Chondrocyte (in vitro differentiated cells): ENCODE measurements at places on chromosomes 1 and 21. TPM values are rescaled to one million over a fixed set of nuclear protein-coding genes. Genes with fewer than 3 reads are reported as not detected.

- H3K4me1 ChIP-seq, result no peaks in the 10 kb centered on the region
- H3K36me3 ChIP-seq, result no peaks in the 10 kb centered on the region
- H3K4me3 ChIP-seq, result no peak overlapping the region
- peaks cover 12% of the 10 kb centered on the region for H3K27me3 ChIP-seq
Observed at GRCh38 chr1:14699620-14700019, 101.1 kb downstream of the KAZN start.

GRCh38 chr1:234533034-234533891, 54.3 kb upstream of the TARBP1 start:
- no peaks in the 10 kb centered on the region for H3K27me3 ChIP-seq
- no peak overlapping the region for H3K4me3 ChIP-seq
- peaks cover 69% of the 10 kb centered on the region for H3K4me1 ChIP-seq
- no peak for DNase-seq

DNA sequence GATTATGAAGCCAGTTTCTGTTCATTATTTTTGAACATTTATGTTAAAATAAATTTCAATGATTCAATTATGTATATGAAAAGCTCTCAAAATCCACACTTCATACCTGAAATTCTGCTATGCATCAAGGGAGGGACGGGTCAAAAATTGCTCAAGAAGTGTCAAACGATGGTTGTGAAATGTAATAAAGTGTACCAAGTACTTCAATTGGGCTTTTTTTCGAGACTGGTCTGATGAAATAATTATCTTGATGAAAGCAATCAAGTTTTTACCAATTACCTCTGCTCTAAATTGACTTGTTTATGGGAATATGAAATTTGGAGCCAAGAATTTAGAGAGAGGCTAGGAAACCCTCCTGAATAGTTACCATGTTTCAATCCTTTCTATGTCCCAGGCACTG, 7.9 kb downstream of the OSCP1 start:
- H3K4me3 ChIP-seq, result no peak overlapping the region
- no peak for DNase-seq
- H3K27me3 ChIP-seq, result no peaks in the 10 kb centered on the region
- H3K36me3 ChIP-seq, result peaks cover 3% of the 10 kb centered on the region
- no peaks in the 10 kb centered on the region for H3K4me1 ChIP-seq

Gene DCST1
- total RNA-seq, result not detected in 3 replicates

GRCh38 chr1:149937759-149938158, 1.1 kb upstream of the MTMR11 start:
- no peaks in the 10 kb centered on the region for H3K27me3 ChIP-seq
- DNase-seq, result no peak
- H3K4me1 ChIP-seq, result peaks cover 51% of the 10 kb centered on the region
- peak overlapping the region; percentile 90 for H3K27ac ChIP-seq
- H3K4me3 ChIP-seq, result peak overlapping the region; percentile 94

- H3K4me1 ChIP-seq, result peaks cover 37% of the 10 kb centered on the region
- no peaks in the 10 kb centered on the region for H3K27me3 ChIP-seq
- no peak overlapping the region for H3K27ac ChIP-seq
- no peak for DNase-seq
- H3K4me3 ChIP-seq, result no peak overlapping the region
- H3K36me3 ChIP-seq, result no peaks in the 10 kb centered on the region
Observed at GRCh38 chr1:230796626-230797025, 49.4 kb downstream of the CAPN9 start.

DNA sequence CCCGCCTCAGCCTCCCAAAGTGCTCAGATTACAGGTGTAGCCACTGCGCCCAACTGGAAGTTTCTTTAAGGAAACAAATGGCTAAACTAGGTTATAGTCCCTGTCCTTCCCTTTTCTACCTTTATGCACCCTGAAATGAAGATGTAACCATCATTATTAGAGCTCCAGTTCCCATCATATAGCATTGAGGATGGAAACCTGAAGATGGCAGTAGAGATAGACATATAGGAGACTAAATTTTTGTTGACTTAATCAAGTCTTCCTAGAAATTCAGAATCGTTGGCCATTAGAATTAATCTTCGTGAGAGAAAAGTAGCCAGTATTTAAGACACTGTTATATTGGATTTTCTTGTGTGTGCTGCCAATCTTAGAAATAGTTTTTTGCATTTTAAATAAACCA, 1016.3 kb upstream of the NCAM2 start:
- no peak overlapping the region for H3K27ac ChIP-seq
- H3K36me3 ChIP-seq, result no peaks in the 10 kb centered on the region
- no peaks in the 10 kb centered on the region for H3K4me1 ChIP-seq
- H3K27me3 ChIP-seq, result no peaks in the 10 kb centered on the region
- DNase-seq, result no peak

DNA sequence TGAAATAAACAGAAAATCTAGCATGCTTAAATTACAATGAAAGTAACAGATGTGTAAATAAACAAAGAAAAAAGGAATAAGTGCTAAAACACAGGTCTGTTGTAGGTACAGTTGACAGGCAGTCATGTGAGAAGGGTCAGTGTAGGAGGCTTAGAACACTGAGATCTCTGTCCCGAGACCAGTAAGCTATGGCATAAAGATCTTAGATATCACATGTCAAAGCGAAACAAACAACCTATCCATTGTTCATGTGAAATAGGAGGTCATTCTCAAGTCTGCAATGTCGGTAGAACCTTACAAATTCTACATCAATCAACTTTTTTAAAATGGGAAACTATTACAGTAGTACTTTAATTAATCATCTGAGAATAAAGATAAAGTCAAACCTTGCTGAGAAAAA, 428.9 kb upstream of the ADGRL2 start:
- peaks cover under 1% of the 10 kb centered on the region for H3K4me1 ChIP-seq
- no peaks in the 10 kb centered on the region for H3K36me3 ChIP-seq
- no peak for DNase-seq
- no peak overlapping the region for H3K27ac ChIP-seq
- H3K27me3 ChIP-seq, result no peaks in the 10 kb centered on the region

DNA sequence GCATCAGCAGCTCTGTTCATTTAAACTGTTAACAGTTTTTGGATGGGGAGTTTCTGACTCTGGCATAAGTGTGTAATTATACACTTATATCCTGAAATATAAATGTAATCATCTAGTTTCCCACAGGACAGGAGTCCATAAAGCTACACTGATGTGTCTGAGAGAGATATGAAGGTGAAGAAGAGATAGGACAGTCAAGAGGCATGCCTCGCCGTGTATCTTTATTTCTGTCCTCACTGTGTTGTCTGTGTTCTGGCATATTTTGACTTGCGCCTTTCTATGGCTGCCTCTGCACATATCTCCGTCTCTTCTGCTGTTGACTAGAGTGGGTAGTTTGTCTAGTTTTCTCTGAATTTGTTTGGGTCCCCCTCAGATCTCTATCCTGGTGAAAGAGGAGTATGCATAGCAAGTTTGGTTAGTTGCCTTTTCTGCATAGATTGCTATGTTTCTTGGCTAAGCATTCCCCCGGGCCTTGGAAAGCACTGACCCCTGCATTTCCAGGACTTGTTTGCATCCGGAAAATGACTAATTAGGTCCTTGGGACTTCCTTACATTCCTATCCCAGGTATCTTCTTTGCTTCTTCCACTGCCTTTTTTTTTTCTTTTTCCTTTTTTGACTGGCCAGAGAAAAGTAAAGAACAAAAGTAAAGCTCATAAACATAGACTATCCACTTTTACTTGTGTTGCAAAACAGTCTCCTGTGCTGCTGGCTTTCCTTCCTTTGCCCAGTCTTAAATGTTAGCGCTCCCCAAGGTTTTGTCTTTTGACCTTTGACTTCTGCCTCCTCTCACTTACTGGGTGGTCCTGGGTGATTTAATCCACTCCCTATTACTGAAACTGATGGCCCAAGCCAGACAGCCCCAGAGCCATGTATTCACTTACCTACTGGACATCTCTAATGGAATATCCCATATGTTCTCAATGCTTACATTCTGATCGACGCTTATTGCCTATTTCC, 27.6 kb upstream of the CNN3 start:
- peaks cover 7% of the 10 kb centered on the region for H3K4me1 ChIP-seq
- DNase-seq, result no peak
- no peaks in the 10 kb centered on the region for H3K36me3 ChIP-seq
- no peak overlapping the region for H3K27ac ChIP-seq
- no peaks in the 10 kb centered on the region for H3K27me3 ChIP-seq
- no peak overlapping the region for H3K4me3 ChIP-seq

Gene THRAP3
- total RNA-seq, result 88.7 to 106 TPM (median 106 TPM) in 3 replicates

GRCh38 chr1:165592945-165593823, 37.9 kb upstream of the MGST3 start:
- DNase-seq, result no peak
- H3K27ac ChIP-seq, result no peak overlapping the region
- peaks cover 51% of the 10 kb centered on the region for H3K27me3 ChIP-seq
- H3K4me1 ChIP-seq, result peaks cover 14% of the 10 kb centered on the region

GRCh38 chr1:218971156-218971555, 202.5 kb upstream of the LYPLAL1 start:
- H3K4me1 ChIP-seq, result peaks cover 4% of the 10 kb centered on the region
- no peak for DNase-seq
- H3K36me3 ChIP-seq, result peaks cover 1% of the 10 kb centered on the region
- no peak overlapping the region for H3K27ac ChIP-seq

Gene ANKRD45
- total RNA-seq, result 0.39 TPM in 1 of 3 replicates, not detected in the others

DNA sequence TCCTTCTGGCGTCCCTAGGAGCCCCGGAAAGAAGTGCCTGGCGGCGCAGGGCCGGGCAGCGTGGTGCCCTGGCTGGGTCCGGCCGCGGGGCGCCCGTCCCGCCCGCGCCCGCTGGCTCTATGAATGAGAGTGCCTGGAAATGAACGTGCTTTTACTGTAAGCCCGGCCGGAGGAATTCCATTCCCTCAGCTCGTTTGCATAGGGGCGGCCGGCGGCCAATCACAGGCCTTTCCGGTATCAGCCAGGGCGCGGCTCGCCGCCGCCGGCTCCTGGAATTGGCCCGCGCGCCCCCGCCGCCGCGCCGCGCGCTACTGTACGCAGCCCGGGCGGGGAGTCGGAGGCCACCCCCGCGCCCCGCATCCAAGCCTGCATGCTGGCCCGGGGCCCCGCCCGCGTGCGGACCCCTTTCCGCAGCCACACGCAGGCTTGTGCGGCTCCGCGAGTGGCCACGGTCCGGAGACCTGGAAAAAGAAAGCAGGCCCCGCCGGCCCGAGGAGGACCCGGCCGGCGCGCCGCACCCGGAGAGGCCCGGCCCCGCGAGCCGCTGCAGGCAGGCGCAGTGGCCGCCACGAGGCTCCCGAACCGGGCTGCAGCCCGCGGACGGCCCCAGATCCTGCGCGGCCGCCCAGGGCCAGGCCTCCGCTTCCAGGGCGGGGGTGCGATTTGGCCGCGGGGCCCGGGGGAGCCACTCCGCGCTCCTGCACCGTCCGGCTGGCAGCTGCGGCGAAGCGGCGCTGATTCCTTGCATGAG, 160.4 kb downstream of the RUNX1 start:
- H3K4me3 ChIP-seq, result peak overlapping the region; percentile 86
- no peaks in the 10 kb centered on the region for H3K36me3 ChIP-seq
- no peaks in the 10 kb centered on the region for H3K27me3 ChIP-seq
- peak overlapping the region; percentile 98 for H3K27ac ChIP-seq

DNA sequence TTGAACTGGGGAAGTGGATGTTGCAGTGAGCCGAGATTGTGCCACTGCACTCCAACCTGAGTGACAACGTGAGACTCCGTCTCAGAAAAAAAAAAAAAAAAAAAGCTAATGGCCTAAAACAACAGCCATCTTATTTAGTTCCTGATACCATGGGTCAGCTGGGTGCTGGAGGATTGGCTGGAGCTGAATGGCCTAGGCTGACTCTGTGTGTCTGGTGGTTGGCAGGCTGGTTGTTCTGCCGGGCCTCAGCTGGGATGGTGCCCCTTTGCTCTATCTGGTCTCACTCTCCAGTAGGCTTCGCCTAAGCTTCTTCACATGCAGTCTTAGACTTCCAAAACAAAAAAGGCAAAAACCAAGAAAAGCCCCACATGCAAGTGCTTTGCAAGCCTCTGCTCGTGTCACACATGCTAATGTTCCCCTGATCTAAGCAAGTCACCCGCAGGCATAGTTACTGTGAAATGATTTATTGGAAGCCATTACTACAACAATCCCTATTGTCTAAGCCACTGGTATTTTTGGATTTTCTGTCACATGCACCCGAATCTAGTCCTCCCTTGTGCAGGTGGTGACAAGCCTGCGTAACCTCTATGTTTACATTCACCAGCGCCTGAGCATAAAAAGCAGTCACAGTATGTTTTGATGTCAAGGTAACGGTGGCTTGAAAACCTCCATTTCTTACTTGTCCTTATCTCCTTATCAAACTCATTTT, 39.6 kb upstream of the KANK4 start:
- no peak overlapping the region for H3K27ac ChIP-seq
- H3K4me1 ChIP-seq, result peaks cover 14% of the 10 kb centered on the region
- no peaks in the 10 kb centered on the region for H3K36me3 ChIP-seq
- no peaks in the 10 kb centered on the region for H3K27me3 ChIP-seq
- no peak for DNase-seq
- H3K4me3 ChIP-seq, result no peak overlapping the region

GRCh38 chr1:96367791-96368190, 353.8 kb upstream of the PTBP2 start:
- no peak for DNase-seq
- no peaks in the 10 kb centered on the region for H3K27me3 ChIP-seq
- no peak overlapping the region for H3K4me3 ChIP-seq
- H3K36me3 ChIP-seq, result no peaks in the 10 kb centered on the region

Gene CDCP2
- not detected in 3 replicates for total RNA-seq

Gene C2CD4D
- not detected in 3 replicates for total RNA-seq

Gene INSRR
- total RNA-seq, result not detected in 3 replicates

DNA sequence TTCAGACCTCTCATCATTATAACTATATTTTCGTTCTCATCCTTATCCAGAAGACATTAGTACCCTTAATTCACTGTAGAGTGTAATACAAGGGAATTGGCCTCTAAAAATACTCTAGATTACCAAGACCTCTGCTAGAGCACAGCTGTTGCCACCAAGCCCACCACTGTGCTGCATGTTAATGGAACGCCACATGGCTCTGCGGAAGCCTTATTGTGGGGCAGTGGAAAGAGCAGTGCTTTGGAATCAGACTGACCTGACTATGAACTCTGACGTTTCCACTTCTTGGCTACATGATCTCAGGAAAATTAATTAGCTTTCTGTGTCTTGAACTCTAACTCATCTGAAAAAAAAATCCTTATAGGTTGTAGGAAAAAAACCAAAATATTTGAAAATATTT, 222.1 kb downstream of the LMX1A start:
- no peaks in the 10 kb centered on the region for H3K36me3 ChIP-seq
- peaks cover 24% of the 10 kb centered on the region for H3K27me3 ChIP-seq
- no peak overlapping the region for H3K27ac ChIP-seq
- no peaks in the 10 kb centered on the region for H3K4me1 ChIP-seq
- no peak overlapping the region for H3K4me3 ChIP-seq

Gene ERICH3
- not detected in 3 replicates for total RNA-seq
